ENCODE measurements at places on chromosomes 3 and 15. TPM values are rescaled to one million over a fixed set of nuclear protein-coding genes. Genes with fewer than 3 reads are reported as not detected.

DNA sequence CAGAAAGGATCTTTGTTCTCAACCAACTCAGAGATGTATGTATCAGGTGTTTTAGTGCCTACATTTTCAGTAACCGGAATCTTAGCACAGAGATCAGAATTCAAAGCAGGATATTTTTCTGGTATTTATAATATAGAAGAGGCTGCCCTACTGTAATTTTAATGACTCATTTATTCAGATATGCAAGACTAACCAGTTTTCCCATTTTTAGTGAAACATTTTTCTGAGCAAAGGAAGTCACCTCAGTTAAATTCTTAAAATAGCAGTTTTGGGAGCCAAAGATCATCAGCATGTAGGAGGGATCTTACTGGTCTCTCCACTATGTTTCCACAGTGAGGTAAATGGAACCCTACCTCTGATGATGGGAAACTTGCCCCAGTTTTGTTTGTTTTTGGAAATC, 42.0 kb downstream of the SRP14 start:
- DNase-seq = no peak

- no peak for DNase-seq
Observed at GRCh38 chr15:25245801-25246622, 192.8 kb downstream of the UBE3A start.

DNA sequence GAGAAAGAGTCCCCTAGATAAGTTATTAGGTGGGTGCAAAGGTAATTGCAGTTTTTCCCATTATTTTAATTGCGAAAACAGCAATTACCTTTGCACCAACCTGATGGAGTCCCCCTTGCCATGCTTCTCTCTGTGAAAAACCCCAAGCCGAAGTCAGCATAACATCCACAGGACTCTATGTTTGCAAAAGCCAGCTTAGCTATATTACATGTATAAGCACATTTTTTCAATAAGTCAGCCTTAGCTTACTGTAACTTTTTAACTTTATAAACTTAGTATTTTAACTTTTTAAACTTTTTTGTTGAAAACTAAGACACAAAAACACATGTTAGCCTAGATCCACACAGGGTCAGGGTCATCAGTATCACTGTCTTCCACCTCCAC, 21.4 kb upstream of the MUC20 start:
- no peak for DNase-seq

DNA sequence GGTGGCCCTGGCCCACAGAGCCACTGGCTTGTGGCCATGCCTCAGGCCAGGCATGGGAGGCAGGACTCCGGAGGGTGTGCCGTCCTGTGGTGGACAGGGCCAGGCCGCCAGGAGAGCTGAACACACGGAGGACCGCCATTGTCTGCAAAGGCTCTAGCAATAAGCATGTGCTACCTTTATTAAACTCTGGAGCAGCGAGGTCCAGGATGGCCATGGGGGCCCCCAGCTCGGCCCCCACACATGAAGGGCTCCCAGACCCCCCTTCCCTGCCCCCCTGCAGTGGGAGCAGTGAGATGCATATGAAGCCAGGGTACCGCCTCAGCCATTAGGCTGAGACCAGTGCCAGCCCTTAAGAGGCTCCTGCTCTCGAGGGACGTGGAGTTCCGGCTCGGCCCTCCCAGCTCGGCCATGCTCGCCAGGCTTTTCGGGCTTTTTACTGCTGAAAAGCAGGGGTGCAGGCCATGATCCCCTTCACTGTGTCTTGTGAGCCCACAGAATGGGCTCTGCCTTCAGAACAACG, 2.7 kb downstream of the AMIGO3 start:
- no peak for DNase-seq

PLAAT1 gene
- not detected for total RNA-seq

Measured in fibroblast of villous mesenchyme (primary cell).